NCI-H1105 (cell line): ENCODE measurements at places on chromosomes 13 and 19.

GRCh38 chr13:95874286-95874685 is 178.9 kb downstream of the UGGT2 start:
- DNase-seq: no peak

DNA sequence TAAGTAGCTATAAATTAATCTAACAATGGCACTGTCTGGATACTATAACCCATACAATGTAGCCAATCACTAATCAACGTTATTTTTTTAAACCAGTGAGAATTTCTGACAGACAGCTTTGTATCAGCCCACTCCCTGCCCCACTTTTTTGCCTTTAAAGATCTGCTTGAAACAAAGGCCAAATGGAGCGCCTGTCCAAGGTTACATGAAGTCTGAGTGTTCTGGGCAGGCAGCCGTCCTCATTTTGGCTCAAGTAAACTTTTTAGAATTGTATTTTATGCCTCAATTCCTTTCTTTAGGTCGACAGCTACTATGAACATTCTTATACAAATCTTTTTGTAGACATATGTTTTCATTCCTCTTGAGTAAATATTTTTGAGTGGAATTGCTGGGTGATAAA is 6.2 kb downstream of the IFT88 start:
- DNase-seq: no peak

GRCh38 chr13:38204556-38204955 is 145.1 kb upstream of the UFM1 start:
- DNase-seq: no peak

DNA sequence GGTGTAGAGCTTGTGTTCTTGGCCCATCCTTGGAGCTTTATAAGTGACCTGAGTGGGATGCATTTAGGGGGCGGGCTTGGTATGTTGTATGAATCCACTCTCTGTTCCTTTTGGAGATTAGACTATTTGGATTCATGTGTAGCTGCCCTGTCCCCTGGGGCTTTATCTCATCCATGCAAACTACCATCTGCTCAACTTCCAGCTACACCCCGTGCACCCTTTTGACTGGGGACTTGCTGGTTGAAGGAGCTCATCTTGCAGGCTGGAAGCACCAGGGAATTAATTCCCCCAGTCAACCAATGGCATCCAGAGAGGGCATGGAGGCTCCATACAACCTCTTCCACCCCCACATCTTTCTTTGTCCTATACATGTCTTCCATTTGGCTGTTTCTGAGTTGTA is 6.1 kb downstream of the CLEC4M start:
- DNase-seq: no peak

GRCh38 chr19:30073152-30074000 is 131.3 kb downstream of the URI1 start:
- DNase-seq: no peak

- no peak for DNase-seq
Measured at GRCh38 chr19:31346184-31347059, 2.8 kb downstream of the TSHZ3 start.

GRCh38 chr19:46555628-46556280 is 45.4 kb upstream of the CALM3 start:
- DNase-seq: no peak

- no peak for DNase-seq
Measured at GRCh38 chr13:97432232-97432916, 1.6 kb upstream of the RAP2A start.

GRCh38 chr19:51466723-51467122 is 8.5 kb upstream of the SIGLEC8 start:
- DNase-seq: no peak

- DNase-seq: no peak
Measured at GRCh38 chr13:89027694-89028306, 1356.6 kb downstream of the SLITRK5 start.

- no peak for DNase-seq
Measured at GRCh38 chr13:26722321-26722720, 38.3 kb downstream of the GPR12 start.

GRCh38 chr13:60114499-60115028 is 49.2 kb downstream of the DIAPH3 start:
- no peak for DNase-seq

- DNase-seq: peak; percentile 32
Measured at GRCh38 chr13:39510316-39510695, 92.7 kb downstream of the LHFPL6 start.

GRCh38 chr19:19154768-19155494 is 15.1 kb downstream of the MEF2B start:
- no peak for DNase-seq

DNA sequence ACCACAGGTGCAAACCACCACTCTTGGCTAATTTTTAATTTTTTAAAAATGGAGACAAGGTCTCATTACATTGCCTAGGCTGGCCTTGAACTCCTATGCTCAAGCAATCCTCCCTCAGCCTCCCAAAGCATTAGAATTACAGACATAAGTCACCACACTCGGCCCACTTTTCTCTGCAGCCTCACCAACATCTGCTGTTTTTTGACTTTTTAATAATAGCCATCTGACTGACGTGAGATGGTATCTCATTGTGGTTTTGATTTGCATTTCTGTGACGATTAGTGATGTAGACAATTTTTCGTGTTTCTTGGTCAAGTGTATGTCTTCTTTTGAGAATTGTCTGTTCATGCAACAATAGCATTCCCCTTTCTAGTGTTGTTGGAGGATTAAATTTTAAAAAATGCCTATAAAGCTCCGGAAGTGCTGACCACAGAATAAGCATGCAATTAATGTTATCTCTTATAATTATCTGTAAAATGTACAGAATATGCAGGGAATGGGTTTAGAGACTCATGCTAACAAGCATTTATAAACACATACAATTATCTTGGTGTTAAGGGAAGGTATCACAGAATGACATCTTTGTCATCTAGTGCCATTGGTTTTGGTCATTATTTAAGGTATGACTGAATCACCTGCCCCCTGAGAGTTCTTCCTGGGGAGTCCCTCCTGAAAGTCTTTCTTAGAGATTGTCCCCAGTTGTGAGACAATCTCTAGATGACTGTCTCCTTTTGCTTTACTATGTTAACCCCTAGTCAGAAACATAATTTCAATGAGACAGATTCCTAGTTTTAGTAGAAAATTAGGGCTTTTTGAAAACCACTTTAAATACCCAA is 118.5 kb upstream of the SERTM1 start:
- DNase-seq: no peak

DNA sequence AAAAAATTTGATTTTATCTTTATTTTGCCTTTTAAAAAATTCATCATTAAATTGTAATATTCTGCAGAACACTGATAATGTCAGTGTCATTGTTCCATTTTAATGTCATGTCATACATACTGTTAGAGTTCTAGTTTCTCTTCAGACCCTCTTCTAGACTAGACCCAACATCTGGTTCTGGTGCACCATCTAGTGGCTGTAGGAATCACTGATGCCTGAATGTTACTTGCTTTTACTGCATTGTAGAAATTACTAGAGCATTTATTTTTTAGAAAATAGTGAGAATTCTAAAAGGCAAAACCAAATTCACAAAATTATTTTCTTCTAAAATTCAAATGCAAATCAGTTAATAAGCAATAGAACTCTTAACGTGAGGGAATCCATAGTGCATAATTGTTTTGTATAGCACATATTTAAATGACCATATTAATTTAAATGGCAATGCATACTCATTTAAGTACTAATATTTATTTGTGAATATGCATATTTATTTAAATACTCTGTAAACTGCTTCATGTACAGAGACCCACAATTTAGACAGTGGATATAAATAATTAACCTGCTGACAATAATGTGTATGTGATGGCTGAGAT is 425.7 kb downstream of the KLF12 start:
- DNase-seq: peak; percentile 8

- no peak for DNase-seq
Measured at GRCh38 chr13:106172176-106172905, 363.1 kb downstream of the EFNB2 start.

GRCh38 chr19:19422156-19422555 is 16.7 kb downstream of the GATAD2A start:
- DNase-seq: no peak

DNA sequence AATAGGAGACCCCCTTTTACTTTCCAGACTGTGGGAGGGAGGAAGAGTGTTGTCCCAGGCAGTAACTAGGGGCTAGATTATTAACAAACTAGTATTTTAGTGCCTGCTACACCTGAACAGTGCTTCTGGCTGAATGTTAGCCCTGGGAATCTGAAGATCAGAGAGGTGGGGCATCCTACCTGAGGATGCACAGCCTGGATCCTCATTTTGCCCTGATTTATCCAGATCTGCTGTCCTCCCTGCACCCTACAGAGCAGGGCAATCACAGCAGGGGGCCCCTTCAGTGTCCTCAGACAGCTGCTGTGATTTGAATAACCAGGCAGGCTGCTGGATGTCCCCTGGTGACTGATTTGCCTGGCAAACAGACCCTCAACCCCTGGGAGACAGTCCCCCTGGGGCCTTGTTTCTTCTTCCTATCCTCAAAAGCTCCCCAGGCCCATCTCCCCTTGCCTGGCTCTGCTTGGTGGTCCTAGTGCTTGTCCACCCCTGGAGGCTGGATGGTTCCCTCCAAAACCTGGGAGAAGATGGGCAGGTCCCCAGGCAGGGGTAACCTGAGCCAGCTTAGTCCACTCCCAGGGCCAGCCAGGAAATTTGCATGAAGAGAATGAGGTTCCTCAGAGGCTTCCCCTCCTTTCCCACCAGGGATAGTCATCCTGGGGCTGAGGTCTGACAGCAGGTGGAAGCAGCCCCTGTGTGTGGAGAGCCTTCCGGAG is at the start of gene OVOL3:
TSS of gene OVOL3 (plus strand) at position 657 of the 713 bp plus-strand sequence. CDS start 60 bp downstream, outside the sequence.
- no peak for DNase-seq

DNA sequence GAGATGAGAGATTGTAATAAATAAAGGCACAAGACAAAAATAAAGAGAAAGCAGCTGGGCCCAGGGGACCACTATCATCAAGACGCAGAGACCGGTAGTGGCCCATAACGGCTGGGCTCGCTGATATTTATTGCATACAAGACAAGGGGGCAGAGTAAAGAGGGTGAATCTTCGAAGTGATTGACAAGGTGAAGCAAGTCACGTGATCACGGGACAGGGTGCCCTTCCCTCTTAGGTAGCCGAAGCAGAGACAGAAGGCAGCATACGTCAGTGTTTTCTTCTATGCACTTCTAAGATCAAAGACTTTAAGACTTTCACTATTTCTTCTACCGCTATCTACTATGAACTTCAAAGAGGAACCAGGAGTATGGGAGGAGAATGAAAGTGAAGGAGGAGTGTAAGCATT is 4.6 kb upstream of the PRKCG start:
- DNase-seq: no peak

- no peak for DNase-seq
Measured at GRCh38 chr13:84973661-84974060, 825.6 kb downstream of the SLITRK6 start.

DNA sequence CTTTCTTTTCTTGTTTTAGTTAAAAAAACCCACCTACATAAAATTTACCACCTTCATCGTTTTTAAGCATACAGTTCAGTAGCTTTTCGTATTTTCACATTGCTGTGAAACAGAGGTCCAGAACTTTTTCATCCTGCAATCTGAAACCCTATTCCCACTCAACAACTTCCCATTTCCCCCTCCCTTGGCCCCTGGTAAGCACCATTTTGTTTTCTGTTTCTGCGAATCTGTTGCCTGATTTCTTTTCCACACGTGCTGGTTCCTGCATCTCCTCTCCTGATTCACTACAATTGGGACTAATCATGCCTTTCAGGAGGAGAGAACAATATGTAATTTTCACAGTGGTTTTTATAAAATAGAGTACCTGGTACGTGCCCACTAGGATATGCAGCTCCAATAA is 149.2 kb upstream of the RNF113B start:
- DNase-seq: no peak

GRCh38 chr13:94683409-94683808 is 28.9 kb downstream of the SOX21 start:
- no peak for DNase-seq

DNA sequence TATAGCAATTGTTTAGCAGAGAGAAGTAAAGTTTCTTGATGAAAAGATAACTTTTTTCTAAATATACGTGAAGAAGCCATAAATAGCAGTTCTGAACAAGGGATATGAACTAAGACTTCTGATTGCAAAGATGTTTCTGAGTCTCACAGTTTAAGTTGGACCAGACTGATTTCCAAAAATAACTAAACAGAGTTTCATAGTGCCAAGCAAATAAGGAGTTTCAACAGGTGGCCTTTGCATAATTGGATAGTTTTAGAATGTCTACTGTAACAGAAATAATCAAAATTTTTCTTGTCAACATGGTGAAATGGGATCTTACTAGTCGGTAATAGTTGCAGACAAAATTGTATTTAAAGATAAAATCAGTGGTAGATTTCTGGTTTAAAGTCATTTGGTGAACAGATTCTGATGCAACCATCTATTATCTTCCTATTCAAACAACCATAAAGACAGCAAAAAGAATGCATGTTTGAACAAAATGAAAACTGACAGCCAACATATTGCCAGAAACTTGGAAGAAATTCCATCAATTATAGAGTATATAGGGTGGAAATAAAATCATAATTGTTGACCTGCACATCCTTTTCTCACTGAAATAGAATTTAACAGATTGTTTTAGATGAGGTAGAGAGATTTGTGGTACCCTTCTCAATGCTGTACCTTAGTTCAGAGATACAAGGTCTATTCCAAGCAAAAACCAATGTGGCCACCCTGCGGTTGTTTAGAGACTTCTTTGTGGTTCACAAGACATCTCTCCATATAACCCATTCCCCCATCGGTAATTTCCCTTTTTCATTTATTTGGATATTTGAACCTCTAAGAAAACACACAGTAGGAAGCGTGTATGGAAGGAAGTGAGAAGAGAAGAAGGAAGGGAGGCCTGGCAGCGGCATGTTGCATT is 275.3 kb downstream of the COG6 start:
- no peak for DNase-seq

GRCh38 chr19:50878851-50879250 is 5.6 kb downstream of the KLK2 start:
- no peak for DNase-seq

GRCh38 chr13:50644081-50644871 is 199.2 kb downstream of the DLEU7 start:
- DNase-seq: no peak

- no peak for DNase-seq
Measured at GRCh38 chr13:22039961-22040360, 369.1 kb downstream of the FGF9 start.

- peak; percentile 40 for DNase-seq
Measured at GRCh38 chr19:2290441-2291184, 8.6 kb upstream of the PEAK3 start.

DNA sequence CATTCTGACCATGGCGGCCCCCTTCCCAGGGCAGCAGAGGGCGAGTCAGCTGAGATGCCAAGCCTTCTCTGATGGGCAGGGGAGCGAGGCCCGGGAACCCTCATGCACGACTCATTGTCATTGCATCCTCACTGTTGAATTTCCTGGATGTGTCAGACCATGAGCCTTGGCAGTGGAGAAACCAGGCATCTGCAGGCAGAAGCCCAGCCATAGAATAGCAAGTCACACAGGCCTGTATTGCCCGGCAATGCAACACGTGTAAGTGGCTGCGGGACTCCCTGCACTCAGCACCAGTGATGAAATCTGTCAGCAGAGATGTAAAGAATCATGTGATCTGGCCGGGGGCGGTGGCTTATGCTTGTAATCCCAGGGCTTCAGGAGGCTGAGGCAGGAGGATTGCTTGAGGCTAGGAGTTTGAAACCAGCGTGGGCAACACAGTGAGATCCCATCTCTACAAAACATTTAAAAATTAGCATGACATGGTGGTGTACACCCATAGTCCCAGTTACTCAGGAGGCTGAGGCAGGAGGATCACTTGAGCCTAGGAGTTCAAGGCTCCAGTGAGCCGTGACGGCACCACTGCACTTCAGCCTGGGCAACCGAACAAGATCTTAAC is 199.7 kb downstream of the KATNAL1 start:
- no peak for DNase-seq

GRCh38 chr19:5112175-5112574 is 143.3 kb downstream of the KDM4B start:
- DNase-seq: no peak

- DNase-seq: no peak
Measured at GRCh38 chr13:41782086-41782485, 178.8 kb downstream of the VWA8 start.
